ENCODE measurements at places on chromosomes 2 and 18.

GRCh38 chr2:98308068-98308467, 38.2 kb upstream of the CNGA3 start:
- DNase-seq = peak; percentile 17

DNA sequence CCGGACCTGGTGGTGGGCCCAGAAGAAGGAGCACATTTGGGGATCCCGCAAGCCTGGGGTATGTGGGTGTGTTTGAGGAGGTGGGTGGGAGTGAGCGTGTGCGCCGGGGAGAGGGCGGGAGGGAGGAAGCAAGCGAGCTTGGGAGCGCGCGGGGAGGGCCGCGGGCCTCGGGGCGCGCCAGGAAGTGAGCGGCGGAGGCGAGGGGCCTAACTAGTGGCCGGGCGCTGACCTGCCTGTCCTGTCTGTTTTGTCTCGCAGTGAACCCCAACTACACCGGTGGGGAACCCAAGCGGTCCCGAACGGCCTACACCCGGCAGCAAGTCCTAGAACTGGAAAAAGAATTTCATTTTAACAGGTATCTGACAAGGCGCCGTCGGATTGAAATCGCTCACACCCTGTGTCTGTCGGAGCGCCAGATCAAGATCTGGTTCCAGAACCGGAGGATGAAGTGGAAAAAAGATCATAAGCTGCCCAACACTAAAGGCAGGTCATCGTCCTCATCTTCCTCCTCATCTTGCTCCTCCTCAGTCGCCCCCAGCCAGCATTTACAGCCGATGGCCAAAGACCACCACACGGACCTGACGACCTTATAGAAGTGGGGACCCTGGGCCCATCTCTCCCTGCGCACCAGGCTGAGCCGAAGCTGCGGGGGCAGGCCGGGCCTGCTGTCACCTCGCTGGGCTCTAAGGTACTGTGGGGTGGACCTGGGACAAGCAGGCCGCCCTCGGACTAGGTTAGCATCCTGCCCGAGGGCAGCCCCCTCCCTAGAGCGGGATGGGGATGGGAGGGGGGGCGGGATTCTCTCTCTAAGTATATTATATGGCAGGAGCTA, 1.2 kb downstream of the HOXD4 start:
- no peak for DNase-seq

GRCh38 chr2:10042301-10043161, 819 bp upstream of the KLF11 start:
- no peak for DNase-seq

- no peak for DNase-seq
Measured at GRCh38 chr2:31337197-31337596, 77.3 kb downstream of the XDH start.

GRCh38 chr18:70074116-70074515, 126.4 kb upstream of the CD226 start:
- DNase-seq = no peak

DNA sequence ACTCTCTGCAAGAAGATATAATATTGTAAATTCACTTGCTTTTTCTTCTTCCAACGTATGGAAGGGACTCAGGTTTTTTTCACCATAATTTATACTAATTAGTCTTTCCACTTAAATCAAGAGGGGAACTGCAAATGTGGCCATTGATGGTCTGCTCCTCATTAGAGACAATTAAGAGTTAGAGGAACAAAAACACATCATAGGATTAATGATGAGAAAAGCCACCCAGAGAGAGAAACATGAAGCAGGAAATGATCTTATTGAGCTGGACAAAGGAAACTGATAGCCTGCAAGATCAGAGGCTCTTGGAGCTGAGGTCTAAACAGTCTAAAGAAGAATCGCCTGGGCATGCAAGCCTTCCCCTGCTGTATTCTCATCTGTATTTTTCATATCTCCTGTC, 151.2 kb upstream of the NRP2 start:
- DNase-seq = no peak

DNA sequence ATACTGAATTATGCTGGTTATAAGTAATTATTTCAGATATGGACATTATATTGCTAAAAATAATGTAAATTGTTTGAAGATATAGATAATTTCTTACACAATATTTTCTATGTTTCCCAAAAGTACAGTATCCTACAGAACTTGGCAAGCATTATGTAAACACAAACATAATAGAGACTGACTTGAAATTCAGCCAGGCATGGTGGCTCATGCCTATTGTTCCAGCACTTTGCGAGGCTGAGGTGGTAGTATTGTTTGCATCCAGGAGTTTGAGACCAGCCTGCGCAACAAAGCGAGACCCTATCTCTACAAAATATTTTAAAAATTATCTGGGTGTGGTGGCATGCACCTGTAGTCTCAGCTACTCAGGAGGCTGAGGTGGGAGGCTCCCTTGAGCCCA, 1300.5 kb upstream of the DDX18 start:
- DNase-seq = no peak

DNA sequence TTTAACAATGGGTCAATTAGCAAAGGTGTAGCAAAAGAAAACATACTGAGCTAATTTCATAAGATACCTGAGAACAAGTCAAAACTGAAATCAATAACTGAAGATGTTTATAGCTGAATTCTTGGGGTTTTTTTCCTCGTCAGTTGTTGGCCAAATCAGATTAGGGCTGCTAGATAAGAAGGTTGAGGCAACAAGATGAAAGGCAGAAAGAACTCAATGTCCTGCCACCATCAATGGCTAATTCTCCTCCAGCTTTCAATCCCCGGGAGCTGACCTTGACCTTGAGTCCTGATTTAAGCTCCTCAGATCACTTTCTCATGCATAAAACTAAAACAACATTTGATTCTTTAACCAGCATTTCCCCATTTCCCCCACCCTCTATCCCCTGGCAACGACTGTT, 61.8 kb downstream of the MREG start:
- DNase-seq = no peak

DNA sequence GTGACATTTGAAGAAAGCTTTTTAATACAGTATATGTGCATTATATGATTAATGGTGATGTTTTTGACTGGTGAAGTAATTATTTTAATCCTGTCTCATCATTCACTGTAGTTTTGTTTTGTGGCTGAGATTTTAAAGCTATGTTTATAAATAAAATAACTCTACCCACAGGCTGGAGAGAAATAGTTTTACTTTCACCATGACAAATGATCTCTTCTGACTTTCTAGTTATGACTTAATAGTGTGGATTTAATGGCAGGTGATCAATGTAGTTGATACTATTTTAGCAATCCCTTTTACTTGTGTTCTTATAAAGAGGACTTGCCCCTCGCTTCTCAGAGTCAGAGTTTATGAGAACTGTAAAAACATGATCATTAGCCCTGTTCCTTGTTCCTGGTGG, 289.5 kb upstream of the SIX3 start:
- DNase-seq = no peak

GRCh38 chr2:231769170-231770136, 11.6 kb downstream of the PDE6D start:
- no peak for DNase-seq

DNA sequence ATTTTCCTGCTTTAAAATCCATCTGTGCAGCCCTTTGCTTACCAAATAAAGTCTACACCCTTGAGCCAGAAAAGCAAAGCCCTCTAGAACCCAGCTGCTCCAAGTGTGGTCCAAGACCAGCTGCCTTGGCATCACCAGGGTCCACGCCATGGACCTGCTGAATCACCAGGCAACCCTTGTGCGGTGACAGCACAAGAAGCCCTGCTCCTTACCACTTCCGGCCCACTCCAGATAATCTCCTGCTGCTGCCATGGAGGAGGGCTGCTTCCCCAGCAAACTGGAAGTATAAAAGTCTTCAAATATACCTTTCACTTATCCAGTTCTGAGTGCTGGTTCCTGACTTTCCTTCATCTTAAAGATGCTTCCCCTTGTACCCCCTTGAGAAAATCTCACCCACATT, 106.0 kb upstream of the PKDCC start:
- peak; percentile 48 for DNase-seq

- peak; percentile 92 for DNase-seq
Measured at GRCh38 chr18:23283916-23284430, 148.7 kb downstream of the CABLES1 start.

DNA sequence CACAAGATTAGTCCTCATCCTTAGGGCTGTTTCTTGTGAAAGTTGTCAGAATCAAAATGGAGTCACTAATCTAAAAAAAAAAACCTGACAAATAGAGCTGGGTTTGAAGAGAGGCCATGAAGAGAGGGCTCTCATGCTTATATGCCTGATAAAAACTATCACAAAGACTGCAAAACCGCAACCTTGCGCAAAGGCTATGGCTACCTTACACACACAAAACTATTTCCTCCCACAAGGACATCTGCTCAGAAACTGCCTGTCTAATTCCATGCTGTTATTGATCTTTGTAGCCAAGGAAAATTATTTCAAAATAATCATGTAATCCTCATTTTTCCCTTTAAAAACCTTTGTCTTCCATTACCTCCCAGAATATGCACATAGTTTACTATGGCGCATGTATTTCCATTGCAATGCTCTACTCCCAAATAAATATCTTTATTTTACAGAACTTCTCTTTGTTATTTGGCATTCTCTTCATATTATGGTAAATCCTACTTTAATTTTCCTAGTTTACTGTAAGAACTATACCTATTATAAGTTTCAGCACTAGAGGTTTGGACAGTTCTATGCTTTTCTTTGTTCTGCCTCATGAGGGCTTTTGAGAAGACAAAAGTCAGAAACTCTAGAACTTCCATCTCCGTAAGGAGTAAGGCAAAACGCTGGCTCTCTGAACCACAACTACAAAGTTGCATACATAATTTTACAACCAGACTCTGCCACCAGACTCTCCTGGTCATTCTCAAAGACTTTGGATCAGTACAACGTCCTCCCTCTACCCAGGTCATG, 9.6 kb upstream of the DPYSL5 start:
- DNase-seq = no peak

GRCh38 chr18:49743117-49743567, 70.2 kb downstream of the ACAA2 start:
- DNase-seq = no peak

DNA sequence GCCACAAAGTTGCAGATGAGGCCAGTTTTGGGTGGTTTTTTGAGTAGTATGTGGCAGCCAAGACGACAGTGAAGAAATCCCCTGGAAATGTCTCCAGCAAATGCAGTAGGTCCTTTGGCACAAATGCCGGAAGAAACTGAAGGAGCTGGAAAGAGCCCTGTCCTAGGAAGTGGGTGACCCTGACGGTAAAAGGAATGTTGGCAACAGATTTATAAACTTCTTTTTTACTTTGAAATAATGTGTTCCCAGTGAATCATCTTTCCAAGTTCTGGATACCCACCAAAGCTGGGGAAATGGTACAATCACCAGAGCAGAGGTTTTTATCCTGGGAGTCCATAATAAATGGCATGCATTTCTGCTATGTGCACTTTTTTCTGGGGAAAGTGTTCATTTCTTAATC, 112.9 kb downstream of the CSRNP3 start:
- DNase-seq = peak; percentile 17

- no peak for DNase-seq
Measured at GRCh38 chr2:75641587-75641986, 5.0 kb upstream of the MRPL19 start.

- DNase-seq = no peak
Measured at GRCh38 chr18:61198486-61198885, 134.7 kb upstream of the CDH20 start.

- no peak for DNase-seq
Measured at GRCh38 chr2:237030382-237030781, 55.3 kb upstream of the COPS8 start.

DNA sequence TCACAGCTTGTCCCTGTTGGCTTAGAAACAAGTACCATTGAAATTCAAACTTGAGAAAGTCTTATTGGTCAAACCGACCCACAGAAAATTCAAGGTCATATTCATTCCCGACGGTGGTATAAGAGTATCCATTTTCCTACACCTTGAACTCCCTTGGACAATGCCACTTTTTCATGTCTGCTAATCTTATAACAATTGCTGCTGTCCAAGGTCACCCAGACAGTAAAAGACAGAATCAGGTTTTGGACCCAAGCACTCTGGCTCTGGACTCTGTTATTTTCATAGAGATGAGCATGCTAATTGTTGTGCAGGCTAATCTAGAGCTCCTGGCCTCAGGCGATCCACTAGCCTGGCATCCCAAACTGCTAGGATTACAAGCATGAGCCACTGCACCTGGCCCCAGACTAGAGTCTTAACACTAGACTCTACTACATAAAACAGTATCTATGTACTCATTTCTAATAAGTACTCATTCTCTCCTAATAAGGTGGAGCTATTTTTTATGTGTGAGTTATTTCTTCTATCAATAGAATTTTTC, 57.8 kb downstream of the C2orf76 start:
- DNase-seq = no peak

DNA sequence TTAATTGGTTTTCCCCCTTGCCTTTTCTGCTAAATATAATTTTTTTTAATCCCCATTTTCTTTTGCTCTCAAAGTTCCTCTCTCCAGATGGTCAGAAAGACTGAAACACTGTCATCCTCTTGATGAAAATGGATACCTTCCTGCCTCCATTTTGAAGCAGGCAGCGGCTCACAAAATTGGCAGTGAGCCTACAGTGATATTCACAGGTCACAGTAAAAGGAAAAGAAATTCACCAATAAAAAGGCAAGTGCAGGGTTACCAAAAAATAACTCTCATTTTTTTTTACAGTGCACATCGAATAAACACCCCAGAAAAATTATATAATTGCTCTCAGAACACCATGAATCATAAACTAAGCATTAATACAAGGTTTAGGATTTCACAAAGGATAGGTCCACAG, 307.5 kb downstream of the TCF4 start:
- DNase-seq = no peak

DNA sequence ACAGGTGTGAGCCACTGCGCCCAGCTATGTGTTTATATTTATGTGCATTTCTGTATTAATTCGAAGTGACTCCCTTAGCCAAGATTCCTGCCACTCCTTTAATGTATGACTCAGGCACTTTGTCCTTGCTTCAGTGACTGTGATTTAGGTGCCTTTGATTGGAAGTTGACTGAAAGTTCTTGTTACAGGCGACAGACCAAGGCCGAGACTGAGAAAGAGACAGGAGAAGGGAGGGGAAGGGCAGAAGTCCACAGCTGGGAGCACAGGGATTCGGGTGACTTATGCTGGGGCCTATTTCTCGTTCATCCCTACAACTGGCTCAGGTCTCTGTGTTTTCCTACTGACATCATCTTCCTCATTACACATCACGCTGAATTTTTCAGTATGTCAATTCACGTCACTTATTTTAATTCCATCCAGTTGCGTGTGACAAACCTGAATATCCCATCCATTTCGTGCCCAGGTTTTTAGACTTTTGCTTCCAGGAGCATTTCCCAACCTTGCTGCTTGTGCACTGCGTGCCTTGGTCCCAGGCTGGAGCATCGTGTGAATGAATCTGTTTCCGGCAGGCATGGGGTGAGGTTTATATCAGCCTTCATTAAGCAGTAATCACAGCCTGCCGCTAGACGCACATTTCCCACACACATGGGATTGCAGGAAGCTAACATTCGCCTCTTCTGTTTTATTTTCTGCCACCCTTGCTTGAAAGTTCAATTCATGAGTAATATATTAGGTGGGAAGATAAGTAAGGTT, 42.4 kb downstream of the TMEM18 start:
- no peak for DNase-seq

DNA sequence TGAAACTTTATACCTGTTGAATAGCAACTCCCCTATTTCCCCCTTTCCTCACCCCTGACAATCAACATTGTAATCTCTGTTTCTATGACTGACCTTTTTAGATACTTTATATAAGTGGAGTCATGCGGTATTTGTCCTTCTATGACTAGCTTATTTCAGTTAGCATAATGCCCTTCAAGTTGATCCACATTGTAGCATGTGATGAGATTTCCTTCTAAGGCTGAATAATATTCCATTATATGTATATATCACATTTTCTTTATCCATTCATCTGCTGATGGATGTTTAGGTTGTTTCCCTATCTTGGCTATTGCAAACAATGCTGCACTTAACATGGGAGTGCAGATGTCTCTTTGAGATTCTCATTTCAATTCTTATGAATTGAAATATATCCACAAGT, 9.5 kb downstream of the FASTKD2 start:
- no peak for DNase-seq

Data from HT1080 (cell line).